PC-9 (cell line): ENCODE measurements at places on chromosomes 4 and X.

GRCh38 chr4:61397174-61397573, 197.0 kb downstream of the ADGRL3 start:
- DNase-seq = no peak

- DNase-seq = no peak
These were observed 251.1 kb upstream of the HTR2C start for GRCh38 chrX:114332766-114333165.

DNA sequence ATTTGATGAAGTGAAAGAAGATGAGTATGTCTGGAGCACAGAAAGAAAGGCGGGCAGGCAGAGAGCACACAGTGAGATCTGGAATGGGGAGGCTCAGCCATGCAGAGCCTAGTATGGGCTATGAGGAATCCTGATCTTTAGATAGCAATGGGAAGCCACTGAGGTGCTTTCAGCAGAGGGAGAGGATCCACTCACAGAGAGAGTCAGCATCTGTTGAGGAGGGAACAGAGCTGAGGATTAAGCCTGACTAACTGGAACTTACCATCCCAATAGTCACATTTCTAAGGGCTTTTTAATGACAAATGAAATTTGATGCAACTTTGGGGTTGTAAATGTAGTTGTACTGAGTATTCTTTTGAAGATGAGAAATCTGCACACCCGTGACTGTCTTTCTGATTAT, 20.6 kb upstream of the FGFBP2 start:
- no peak for DNase-seq

DNA sequence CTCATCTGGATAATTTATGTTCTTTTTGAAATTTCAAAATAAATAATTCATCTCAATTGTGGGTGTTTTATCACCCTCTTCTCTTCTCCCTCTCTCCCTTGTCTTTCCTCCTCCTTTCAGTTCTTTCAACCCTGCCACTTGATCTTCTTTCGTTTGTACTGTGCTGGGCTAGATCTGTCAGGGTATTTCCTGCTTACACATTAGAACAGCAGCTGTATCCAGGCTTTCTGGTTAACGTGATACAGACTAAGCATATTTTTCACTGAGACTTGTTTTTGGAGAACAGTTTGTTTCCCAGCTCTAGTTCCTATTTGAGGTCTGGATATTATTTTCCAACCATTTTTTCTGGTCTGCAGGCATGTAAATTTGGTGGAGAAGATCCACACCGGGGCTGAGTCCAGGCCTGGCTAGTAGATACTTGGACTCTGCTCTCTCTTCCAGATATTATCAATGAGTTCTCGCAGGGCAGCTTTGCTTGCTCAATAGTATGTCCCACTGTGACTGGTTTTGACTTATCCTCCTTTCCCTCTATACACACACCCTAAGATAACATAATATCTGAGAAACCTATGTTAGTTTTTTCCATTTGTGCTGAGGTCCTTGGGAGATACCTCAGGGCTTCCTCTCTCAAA, 1310.7 kb upstream of the TENM3 start:
- DNase-seq = no peak

DNA sequence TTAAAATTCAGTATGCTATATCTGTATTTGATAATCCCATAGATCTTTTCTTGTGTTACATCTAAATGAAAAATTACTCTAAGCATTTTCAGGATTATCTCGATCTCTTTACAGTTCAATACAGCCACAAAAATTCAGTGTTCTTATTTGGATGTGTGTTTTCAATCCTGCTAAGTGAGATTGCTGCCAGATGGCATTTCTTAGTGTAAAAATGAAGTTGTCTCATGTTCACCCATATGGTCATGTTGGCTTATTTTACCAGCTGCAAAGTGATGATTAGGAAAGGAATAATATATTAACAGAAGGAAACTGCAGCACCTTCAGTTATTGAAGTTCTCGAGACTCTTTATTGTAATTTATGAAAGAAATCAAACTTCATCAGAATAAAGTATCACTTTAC, 12.1 kb upstream of the FAM47A start:
- no peak for DNase-seq

DNA sequence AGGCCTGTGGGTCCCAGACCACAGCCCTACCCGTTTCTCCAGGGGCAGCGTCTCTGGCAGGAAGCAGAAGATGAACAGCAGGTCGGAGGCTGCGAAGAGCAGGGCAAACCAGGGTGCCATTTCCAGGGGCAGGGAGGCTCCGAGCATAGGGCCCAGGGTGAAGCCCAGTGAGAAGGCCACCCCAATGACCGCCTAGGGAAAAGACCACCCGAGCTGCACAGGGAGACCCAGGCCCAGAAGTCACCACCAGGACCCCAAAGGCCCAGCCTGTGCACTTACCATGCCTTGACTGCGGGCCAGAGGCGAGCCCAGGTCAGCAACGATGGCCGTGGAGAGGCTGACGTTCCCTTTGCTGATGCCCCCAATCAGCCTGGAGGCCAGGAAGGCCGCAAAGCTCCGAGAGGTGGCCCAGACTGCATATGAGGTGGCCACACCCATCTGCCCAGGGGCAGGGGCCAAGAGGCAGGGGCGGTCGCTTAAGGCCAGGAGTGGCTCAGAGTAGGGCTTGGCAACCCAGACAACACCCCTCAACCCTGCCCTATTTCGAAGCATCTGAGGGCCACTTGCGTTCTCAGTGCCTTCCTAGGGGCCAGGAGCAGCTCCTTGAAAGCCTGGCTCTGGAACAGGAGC, 30.8 kb downstream of the NOP14 start:
- no peak for DNase-seq

DNA sequence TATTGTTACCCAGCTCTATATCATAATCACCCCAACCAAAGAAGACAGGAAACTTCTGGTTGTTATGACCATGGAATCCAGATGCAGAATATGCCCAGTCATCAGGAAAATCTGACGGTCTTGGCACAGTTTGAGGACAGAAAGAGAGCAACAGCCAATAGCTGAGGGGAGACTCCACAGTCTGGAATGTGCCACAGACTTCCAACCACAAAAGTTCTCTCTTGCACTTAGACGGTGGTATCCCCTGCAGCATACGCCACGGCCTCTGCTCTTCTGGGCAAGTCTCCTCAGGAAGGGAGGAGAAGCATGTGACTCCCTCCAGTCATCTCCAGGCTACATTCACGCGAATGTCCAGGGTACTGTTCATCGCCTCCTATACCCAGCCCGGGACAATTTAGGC, 18.4 kb downstream of the ZNF827 start:
- DNase-seq = no peak

DNA sequence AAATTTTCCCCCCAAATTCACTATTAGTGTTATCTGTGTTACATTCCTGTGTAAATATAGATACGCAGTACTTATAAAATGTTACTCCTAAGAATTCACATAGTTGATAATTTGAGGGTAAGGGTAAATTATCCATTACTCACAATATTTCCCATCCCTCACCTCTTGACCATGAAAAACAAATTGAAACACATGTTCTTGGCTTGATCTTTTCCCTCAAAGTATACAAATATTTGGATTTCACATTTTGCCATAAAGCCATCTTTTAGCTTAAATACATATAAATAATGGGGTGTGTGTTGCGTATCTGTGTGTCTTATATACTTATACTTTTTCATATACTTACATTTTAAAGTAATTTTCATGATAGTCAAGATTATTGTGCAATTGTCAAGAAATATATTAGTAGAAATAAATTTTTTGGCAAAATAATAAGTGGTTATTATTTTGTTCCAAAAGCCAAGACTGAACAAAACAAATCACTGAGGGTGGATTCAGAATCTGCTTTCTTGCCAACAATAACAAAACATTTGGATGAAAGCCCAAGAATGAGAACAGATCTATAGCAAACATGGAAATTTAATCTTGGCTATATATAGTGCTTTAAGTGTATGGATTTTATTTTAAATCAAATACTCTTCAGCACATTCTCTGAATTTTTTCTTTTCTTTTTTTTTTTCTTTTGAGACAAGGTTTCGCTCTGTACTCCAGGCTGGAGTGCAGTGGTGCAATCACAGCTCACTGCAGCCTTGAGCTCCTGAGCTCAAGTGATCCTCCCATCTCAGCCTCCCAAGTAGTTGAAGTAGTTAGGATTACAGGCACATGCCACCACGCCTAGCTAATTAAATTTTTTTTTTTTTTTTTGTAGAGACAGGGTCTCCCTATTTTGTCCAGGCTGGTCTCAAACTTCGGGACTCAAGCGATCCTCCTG, 48.5 kb upstream of the PRSS48 start:
- DNase-seq = no peak

DNA sequence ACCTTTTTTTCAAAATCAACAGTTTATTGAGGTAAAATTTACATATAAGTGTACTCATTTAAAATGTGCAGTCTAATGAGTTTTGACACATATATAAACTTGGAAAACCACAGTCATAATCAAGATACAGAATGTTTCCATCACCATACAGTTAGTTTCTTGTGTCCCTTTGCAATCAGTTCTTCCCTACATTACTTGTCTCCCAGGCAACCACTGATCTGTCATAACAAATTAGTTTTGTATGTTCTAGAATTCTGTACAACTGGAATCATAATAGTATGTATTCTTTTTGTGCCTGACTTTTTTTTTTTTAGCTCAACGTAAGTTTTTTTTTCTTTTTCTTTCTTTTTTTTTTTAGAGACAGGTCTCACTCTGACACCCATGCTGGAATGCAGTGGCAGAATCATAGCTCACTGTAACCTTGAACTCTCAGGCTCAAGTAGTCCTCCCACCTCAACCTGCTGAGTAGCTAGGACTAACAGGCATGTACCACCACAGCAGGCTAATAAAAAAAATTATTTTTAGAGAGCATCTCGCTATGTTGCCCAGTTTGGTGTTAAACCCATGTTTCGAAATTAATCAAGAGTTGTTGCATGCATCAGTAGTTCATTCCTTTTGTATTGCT, 26.9 kb downstream of the ARFIP1 start:
- DNase-seq = no peak

- no peak for DNase-seq
These were observed 31.1 kb downstream of the F11 start for GRCh38 chr4:186297013-186297645.

- no peak for DNase-seq
These were observed 31.9 kb downstream of the ANAPC10 start for GRCh38 chr4:145066063-145066501.

DNA sequence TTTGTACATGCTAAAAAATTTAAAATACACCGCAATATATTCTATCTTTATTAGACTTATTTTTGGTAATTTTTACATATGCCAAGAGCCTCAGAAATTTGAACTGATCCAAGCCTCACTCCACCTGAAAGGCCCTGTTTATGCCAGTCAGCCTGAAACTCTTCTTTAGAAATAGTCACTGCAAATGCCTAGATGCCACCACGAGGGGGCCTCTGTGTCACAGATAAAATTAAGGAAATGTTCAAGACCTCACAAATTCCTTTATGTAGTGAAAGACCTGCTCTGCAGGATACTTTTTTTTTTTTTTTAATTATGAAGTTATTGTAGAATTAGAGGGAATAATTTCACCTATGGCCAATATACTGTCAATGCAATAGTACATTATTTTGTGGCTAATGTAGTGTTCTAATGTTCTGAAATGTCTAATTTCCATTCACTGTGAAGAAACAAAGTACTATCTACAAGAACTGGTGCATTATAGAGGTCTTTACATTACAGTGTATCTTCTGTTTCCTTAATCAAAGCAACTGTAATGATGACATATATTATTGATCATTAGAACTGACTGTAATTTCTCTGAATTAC, 69.8 kb downstream of the DTHD1 start:
- DNase-seq = peak; percentile 52

DNA sequence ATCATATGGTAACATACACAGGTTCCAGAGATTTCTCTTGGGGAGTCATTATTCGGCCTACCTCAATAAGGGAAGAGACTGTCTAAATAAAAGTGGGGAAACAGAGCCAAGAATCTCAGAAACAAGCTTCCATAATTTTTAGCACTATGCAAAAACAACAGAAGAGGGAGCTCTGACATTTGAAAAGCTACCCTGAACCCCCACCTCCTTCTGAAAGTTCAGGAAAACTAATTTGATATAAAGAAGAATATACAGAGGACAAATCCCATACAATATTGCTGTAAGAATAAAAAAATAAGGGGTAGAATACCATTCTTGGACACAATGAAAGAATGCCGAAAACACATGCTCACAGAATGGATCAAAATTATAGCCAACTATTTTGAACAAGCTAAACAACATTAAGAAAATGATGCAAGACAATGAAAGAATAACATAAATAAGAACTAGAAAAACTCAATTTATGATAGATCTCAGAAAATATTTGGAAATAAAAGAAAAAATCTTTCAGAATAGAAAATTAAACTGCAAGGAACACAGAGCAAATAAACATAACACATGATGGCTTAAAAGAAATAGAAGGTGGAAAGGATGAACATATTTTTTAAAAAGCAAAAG, 14.4 kb upstream of the ZNF41 start:
- DNase-seq = no peak

GRCh38 chrX:105495376-105495775, 274.9 kb upstream of the TEX13A start:
- DNase-seq = no peak

DNA sequence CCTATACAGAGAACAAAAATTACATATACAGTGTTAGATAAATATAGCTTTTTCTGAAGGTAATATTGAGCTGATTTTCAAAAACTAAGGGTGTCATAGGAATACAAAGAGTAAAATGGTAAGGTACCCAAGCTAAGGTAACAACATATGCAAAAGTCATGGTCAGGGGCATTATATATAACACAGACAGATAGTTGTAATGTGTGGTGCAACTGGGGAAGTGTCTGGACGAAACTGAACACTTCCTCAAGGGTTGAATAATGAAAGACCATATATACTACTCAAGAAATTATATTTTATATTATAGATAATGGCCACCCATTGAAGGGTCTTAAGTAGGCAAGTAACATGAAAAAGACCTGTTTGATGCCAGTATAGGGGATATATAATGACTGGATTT, 262.1 kb upstream of the CXXC4 start:
- DNase-seq = no peak

GRCh38 chrX:110403441-110404238, 45.0 kb downstream of the RTL9 start:
- no peak for DNase-seq

DNA sequence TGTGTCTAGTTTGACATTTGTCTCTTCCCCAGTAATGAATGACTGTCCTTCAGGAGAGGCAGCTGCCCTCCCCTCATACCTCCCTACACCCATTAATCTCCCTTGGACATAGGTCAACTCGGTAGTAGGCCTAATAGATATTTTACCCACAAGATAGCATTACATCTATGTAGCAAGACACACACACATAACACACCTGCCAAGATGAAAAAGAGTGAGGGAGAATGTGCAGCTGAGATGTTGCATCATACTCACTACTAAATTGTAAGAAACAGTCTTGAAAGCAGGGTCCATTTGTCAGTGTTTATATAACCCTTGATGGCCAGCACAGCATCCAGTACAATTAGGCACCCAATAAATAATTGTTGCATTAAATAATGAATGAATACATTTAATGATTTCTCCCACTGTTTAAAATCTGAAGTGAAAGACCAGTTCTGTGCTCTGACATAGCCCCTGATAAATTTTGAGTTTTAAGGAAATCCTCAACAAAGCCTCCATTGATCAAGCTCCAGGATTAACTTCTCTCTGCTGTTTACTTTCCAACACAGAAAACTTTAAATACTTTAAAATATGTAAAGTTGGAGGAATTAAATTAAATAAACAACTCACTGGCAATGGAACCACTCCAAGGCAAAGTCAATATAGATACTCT, 440.8 kb upstream of the RASGEF1B start:
- no peak for DNase-seq

- DNase-seq = no peak
These were observed 201.5 kb upstream of the GATB start for GRCh38 chr4:151962138-151962823.
